ENCODE measurements at places on chromosomes 16 and 17.
A peak's percentile ranks its signal among the peaks of the same experiment; 100 is the strongest.

GRCh38 chr17:21510686-21511362, 134.7 kb downstream of the KCNJ12 start:
- DNase-seq: no peak

DNA sequence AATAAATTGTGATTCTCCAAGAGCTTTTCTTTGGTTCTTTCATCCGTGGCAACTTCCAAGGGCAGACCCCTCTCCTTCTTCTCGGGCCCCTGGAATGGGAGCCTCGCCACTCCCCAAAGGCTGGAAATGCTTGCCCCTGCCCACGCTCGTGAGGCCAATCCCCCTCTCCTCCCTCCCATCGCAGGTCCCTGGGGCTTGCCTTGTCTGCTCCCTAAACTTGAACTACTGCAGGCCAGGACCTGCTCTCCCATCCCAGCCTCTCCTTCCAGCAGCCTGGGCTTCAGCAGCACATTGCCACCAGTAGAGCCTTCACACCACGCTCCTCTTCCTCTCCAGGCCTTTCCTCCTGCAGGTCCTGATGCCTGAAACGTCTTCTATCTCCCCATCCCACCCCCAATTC, 11.1 kb downstream of the PITPNM3 start:
- no peak for DNase-seq

GRCh38 chr17:78893684-78894083, 9.3 kb downstream of the CEP295NL start:
- DNase-seq: no peak

GRCh38 chr17:56169621-56170020, 16.3 kb downstream of the ANKFN1 start:
- DNase-seq: no peak

GRCh38 chr16:67268136-67268579, 11.2 kb upstream of the PLEKHG4 start:
- DNase-seq: no peak

DNA sequence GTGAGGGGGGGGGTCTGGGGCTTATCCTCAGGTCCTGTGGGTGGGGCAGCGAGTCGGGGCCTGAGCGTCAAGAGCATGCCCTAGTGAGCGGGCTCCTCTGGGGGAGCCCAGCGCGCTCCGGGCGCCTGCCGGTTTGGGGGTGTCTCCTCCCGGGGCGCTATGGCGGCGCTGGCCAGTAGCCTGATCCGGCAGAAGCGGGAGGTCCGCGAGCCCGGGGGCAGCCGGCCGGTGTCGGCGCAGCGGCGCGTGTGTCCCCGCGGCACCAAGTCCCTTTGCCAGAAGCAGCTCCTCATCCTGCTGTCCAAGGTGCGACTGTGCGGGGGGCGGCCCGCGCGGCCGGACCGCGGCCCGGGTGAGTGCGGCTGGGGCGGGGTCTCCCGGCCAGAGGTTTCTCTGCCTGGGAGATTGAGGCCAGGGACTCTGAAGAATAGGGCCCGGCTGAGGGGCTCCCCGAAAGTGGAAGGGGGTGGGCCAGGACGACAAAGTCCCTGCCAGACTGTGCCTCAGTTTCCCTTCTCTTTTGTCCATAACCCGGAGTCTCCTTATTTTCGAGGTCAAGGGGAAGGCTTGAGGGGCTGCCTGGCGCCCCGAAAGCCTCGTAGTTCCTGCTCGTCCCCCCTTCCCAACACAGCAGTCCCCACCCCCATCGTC, at the start of gene FGF11:
FGF11 (plus strand) TSS at position 51 of the 651 bp plus-strand sequence; CDS start at position 160, 109 bp downstream.
- no peak for DNase-seq

DNA sequence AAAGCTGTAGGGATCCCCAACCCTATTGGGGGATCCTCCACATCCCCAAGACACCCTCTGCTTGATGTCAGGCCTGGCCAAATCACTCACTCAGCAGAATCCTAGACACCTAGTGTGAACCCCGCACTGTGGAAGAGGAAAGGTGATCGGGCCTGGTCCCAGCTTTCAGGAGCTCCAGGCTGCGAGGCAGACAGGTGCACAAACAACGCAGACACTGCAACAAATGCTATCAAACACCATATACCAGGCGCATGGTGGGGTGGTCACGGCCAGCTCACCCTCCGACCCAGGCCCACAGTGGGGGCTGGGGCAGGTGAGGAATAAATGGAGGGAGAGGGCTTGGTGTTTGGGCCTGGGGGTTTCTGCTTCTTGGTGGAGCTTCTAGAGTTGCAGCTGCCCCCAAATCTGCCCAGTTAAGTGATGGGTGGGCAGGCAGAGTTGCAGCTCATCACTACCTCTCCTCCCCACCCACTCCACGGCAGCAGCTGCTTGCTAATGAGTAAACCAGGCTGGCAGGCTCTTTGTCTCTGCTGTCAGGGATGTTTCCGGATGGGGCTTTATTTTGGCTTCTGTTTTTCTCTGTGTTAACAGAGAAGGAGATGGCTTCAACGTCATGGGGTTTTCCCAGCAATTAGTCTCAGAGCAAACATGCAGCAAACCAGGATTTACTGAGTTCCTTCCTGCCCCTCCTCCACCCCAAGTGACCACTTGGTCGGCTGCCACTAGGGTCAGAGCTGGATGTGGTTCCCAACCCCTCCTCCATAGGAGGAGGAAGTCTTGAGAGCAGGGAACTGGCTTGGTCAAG, 46.6 kb downstream of the PECAM1 start:
- peak; percentile 89 for DNase-seq

GRCh38 chr17:36937959-36938565, 787 bp downstream of the LHX1 start:
- no peak for DNase-seq

DNA sequence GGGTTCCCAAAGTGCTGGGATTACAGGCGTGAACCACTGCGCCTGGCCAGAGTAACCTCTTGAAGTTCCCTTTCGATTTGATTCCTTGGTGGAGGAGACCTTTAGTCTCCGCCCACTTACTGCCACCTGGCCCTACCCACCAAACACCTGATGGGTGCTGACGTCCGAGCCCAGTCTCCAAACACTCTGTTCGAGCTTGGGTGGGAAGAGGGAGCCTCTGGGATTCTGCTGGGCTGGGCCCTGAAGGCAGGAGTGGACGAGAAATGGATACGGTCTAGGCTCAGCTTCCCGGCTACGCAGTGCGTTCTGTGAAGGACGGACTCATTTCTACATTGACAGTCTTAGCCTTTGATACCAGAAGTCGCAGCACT, 870 bp upstream of the ITGA3 start:
- peak; percentile 97 for DNase-seq

GRCh38 chr16:56282451-56282850, 91.2 kb downstream of the GNAO1 start:
- no peak for DNase-seq

GRCh38 chr16:71853413-71853812, 7.6 kb downstream of the ATXN1L start:
- no peak for DNase-seq

- DNase-seq: no peak
Measured at GRCh38 chr17:4771519-4772234, at the start of gene TM4SF5. TM4SF5 (plus strand) TSS chr17:4771886; CDS start chr17:4771923, 37 bp downstream.

DNA sequence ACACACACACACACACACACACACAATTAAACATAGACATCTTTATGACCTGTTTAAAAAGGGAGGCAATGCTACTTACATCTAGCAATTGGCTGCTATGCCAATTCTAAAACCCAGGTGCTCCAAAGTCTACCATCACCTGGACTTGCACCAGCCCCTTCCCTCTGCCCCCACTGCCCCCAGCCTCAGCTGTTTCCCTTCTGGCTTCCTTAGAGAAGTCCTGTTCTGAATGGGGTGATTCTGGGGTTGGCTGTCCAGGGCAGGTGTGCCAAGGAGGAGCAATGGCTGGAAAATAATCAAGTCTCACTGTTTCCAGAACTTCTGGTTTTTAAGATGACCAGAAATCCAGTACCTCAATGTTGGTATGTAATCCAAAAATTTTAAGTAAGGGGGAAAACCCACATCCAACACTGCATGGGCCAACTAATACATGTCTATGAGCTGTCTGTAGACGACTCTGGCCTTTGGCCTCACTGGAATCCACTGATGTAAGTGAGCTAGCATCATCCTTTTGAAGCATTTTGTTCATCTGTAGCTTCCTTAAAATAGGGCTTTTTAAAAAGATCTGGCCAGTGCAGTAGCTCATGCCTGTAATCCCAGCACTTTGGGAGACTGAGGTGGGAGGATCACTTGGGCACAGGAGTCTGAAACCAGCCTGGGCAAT, 2.1 kb downstream of the IFT20 start:
- DNase-seq: no peak

DNA sequence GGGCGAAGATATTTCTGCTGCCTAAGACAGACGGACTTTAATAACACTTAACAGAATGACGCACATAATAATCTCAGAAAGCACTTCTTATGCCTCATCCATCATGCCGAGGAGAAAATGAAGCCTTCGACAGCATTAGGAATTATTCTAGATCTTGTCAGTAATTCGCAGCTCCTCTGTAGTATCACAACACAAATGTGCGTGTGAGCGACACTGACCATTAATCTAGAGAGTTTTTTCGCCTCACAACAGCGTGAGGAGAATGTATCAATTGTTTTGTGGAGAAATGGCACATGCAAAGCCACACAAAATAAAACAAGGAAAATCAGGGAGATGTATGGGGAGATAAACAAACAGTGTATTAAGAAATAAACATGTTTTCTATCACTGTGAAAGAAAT, 410.2 kb upstream of the PSMD7 start:
- no peak for DNase-seq

GRCh38 chr16:2777903-2778629, 986 bp upstream of the ELOB start:
- no peak for DNase-seq

GRCh38 chr17:36553459-36553858, 8.7 kb downstream of the GGNBP2 start:
- no peak for DNase-seq

DNA sequence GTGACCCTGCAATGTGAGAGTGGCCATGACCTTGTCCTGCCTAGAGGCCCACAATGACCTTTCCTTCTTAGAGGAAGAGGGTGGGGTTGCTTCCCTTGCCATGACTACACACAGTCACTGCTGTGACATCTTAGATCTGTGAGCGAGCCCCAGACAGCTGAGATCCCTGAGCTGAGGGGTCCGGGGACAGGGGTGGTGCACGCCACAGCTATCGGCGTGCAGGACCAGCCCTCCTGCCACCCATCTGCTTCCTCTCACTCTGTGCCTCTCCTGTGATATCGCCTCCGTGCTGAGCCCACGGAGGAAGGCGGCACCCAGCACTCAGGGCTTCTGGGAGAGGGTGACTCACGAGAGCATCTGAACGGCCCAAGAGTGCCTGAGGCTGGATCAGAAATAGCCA, 35.2 kb downstream of the KIAA0513 start:
- no peak for DNase-seq

DNA sequence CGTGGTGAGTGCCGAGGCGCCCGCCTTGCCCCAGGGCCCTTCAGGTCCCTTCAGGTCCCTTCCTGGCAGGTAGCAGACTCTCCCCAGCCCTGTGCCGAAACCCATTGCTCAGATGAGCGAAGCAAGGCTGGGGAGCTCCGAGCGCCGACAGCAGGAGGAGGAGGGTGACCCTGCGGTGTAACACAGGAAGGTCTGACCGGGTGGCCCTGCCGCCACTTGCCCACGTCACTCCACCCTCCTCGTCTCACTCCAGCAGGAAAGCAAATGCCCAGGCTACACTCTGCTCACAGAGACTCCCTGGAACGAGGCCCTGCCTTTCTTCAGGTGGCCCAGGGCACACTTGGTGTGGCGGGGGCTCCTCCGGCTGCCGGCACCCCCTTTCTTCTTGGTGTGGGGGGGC, 57.2 kb downstream of the ACTG1 start:
- no peak for DNase-seq

DNA sequence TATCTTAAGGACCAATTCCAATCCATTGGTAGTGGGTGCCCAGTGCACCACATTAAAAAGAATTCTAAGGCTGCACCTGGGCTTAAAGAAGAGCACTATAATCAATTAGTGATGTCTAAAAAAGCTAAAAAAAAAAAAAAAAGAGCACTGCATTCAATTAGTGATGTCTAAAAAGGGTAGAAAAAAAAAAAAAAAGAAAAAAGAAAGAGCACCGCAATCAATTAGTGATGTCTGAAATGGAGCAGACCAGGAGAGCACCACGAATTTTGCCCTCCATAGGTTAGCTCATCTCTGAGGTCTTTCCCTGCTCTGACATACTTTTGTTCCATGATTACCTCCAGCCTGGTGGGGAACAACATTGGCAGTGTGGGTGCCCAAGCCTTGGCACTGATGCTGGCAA, 18.9 kb upstream of the CYLD start:
- DNase-seq: no peak

GRCh38 chr16:59336136-59336695, 602.1 kb upstream of the GOT2 start:
- DNase-seq: no peak

GRCh38 chr16:83599789-83600462, 207.9 kb upstream of the HSBP1 start:
- DNase-seq: no peak

- no peak for DNase-seq
Measured at GRCh38 chr16:79047337-79047736, 553.2 kb downstream of the MAF start.

DNA sequence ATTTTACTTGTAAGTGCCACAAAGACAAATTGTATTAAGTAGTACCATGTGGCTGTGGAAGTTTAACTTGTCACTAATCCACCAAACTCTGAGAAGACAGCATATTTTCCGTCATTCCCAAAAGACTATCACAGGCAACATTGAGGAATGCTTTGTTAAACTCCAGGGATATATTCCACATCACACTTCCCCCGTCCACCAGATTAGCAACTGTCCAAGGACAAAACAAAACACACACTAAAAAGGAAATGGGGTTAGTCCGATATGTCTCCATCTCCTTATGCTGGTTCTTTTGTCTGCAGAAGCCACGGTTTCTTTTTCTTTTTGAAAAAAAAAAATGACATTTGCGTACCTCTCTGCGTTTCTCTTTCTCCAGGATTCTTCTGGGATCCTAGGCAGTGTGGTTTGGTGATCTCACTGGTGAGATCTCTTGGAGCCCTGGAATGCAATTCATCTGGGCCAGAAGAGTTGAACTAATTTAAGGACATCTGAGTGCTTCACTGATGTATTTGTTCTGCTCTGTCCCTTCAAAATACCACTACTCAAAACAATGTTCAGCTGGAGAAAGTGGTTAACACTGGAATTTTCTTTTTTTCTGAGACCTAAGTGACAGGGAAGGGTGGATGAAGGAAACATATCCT, 40.6 kb downstream of the PRKCB start:
- no peak for DNase-seq

GRCh38 chr16:73058221-73058615, 10.3 kb upstream of the ZFHX3 start:
- no peak for DNase-seq

DNA sequence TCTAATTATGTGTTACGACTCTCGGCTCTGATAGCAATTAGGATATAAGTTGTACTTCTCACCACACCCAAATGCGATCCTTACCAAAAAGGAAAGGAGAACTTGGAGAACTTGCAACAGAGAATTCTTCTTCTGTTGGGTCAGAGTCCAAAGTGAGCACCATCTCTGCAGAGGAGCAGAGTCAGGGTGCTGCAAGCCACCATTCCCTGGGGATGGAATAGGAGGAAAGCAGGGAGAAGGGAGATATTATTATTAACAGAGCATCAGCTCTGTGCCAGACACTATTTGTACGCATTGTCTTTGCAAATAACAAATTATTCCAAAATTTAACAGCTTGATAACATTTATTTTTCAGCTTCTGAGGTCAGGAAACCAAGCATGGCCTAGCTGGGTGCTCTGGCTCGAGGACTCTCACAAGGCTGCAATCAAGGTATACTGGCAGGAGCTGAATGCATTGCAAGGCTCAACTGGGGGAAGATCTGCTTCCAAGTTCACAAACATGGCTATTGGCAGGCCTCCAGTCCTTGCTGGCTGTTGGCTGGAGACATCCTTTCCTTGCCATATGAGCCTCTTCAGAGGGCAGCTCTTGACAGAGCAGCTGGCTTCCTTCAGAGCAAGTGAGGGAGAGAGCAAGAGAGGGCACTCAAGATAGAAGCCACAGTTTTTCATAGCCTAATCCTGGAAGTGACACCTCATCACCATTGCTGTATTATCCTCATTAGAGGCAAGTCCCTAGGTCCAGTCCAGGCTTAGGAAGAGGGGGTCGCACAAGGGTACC, 296.2 kb upstream of the CDH5 start:
- DNase-seq: no peak

All from NCI-H774 (cell line).